ENCODE measurements at places on chromosomes 1 and 21. TPM values are rescaled to one million over a fixed set of nuclear protein-coding genes. Genes with fewer than 3 reads are reported as not detected.

- DNase-seq, result no peak
These were observed 119.2 kb downstream of the PBX1 start for GRCh38 chr1:164678136-164678700.

- DNase-seq, result peak; percentile 92
These were observed 1.9 kb downstream of the S1PR1 start for GRCh38 chr1:101238681-101239094.

- DNase-seq, result peak; percentile 23
These were observed 109.6 kb upstream of the BMP8A start for GRCh38 chr1:39381839-39382238.

DNA sequence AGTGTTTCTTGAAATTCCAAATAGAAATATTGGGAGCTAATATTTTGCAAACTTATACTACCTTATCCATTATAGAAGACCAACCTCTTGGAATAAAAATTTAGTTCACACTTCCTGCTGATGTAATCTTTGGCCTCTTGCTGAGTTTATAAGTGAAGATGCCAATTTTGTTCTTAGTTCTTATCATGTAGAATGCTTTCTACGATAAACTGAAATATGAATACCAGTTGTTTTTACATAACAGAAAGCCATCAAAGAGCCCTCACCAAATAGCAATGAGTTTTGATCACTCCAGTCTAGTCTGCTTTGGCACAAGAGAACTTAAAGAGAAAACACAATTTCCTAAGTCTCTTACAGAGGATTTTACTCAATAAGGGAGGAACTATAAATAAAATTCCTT is 89.5 kb downstream of the DENND1B start:
- DNase-seq, result peak; percentile 72

DNA sequence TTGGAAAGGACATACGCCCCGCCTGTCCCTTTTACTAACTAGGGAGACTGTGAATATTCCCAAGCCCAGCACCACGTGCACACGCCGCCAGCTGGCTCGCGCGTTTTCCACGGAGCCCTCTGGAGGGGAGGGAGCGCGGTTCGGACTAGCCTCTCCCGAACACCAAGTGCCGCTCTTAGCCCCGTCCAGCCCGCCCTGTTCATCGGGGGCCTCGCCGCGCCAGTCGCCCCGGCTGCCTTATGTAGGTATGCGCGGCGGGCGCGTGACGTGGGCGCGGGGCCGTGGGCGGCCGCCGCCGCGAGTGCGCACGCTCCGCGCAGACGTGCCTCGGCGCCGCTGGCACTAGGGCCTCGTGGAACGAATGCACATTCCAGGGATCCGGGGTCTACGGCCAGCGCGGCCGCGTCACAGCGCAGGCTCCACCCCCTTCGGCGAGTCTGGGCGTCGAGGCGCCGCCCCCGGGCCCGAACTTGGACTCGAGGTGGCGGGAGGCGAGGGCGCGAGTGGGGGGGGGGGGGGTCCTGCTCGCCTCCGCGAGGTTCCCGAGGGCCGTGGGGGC is 767 bp upstream of the IRF2BP2 start:
- DNase-seq, result peak; percentile 97

DNA sequence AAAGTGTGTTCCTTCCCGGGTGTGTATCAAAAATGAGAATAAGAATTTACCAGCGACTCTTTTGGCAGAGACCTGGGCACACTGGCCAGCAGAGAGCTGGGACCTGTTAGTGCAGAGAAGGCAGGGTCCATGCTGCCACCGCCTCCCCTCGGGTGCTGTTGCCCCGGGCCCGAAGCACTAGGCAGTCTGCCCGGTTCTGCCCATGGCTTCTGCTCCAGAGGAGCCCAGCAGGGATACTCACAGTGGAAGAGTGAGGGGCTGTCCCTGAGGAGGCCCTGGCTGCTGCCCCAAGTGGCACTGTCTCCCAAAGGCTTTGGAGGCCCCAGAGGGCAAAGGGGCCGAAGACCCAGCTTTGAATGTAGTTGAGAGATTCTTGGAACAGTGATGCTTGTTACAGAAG is 80.5 kb downstream of the MIS18A start:
- DNase-seq, result no peak

DNA sequence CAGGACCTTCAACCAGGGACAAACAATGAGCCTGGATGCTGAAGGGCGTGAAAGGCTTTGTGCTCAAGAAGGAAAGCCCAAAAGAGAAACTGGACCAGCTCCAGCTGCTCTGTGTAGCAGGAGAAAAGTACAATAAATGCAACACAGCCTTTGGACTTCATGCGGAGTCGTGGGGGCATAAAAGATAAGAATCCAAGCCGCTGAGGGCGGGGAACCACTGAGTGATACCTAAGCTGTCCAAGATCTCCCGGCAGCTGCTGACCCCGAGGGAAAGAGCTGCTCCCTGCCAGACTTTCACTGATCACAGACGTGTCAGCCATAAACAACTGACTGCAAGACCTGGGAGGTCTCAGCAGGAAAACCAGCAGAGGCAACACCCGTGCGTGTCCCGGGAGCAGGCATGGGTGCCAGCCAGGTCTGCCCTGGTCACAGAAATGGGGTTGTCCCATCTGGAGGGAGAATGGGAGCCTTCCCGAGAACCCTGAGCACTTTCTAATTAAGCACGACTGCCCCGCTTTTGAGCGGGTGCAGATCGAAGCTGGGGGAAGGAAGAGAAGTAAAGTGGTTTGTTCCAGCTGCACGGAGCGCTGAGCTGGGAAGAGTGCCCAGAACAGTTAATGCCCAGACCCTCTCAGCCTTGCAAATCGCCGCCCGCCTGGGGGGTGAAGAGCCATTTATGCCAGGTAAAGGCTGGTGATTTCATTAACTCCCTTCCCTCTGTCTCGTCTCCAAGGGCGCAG is 68.3 kb upstream of the TARDBP start:
- DNase-seq, result peak; percentile 63

- DNase-seq, result peak; percentile 60
These were observed 112.7 kb upstream of the JUN start for GRCh38 chr1:58896246-58897183.

DNA sequence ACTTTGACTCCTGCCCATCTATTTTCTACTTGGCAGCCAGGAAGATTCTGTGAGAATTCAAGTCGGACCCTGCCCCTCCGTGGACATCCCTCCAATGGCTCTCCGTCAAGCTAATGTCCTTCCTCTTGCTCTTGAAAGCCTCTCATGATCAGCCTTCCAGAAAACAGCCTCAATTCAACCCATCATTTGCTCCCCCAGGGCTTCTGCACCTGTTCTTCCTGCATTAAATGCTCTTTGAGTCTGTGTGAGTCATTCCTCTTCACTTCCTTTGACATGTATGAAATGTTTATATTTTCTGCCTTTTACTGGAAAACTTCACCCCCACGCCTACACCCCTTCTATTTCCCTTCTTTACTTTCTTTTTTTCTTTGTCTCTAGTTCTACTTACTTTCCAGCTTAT is 734.1 kb upstream of the ZP4 start:
- no peak for DNase-seq

- no peak for DNase-seq
These were observed 4.8 kb upstream of the ZNF687 start for GRCh38 chr1:151277249-151277648.

DNA sequence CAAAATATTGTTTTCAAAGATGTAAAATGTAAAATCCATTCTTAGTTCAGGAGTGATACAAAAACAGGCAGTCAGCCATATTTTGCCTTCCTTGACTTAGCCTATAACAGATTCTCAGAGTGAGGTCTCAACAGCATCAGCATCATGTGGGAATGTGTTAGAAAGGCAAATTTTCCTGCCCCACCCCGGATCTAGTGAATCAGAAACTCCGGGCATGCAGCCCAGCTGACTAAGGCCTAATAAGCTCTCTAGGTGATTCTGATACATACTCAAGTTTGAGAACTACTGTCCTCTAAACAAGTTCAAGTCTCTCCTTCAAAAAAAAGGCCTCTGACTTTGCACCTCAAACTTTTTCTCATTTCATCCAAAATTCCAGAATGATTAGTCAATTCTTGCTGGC is 46.9 kb upstream of the PRRC2C start:
- peak; percentile 99 for DNase-seq

- DNase-seq, result no peak
These were observed 9.8 kb downstream of the NECTIN4 start for GRCh38 chr1:161079436-161080110.

GRCh38 chr1:243325305-243325890 is 69.6 kb downstream of the SDCCAG8 start:
- DNase-seq, result peak; percentile 86

LCE1F gene
- total RNA-seq, result not detected

KCNE2 gene
- not detected for total RNA-seq

RPL5 gene
- 1,772 TPM for total RNA-seq

B3GALT2 gene
- 0.18 TPM for total RNA-seq

LIPI gene
- not detected for total RNA-seq

TFF3 gene
- total RNA-seq, result not detected

CPLANE2 gene
- 7.5 TPM for total RNA-seq

LMOD1 gene
- 22.3 TPM for total RNA-seq
